ENCODE measurements at places on chromosomes 5 and 9.
A peak's percentile ranks its signal among the peaks of the same experiment; 100 is the strongest.

DNA sequence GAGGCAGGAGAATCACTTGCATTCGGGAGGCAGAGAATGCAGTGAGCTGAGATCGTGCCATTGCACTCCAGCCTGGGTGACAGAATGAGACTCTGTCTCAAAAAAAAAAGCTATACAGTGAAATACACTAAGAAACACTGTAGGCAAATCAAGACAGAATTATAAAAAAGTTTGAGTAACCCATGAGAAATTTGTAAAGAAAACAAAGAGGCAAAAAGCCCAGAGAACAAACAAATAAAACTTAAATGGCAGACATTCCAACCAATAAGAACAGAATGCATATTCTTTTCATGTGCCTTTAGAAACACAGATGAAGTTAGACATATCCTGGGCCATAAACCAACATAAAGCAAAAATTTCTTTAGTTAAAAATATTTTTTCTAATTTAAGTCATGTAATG lies 30.6 kb downstream of the ZNF169 start:
- no peak for DNase-seq

DNA sequence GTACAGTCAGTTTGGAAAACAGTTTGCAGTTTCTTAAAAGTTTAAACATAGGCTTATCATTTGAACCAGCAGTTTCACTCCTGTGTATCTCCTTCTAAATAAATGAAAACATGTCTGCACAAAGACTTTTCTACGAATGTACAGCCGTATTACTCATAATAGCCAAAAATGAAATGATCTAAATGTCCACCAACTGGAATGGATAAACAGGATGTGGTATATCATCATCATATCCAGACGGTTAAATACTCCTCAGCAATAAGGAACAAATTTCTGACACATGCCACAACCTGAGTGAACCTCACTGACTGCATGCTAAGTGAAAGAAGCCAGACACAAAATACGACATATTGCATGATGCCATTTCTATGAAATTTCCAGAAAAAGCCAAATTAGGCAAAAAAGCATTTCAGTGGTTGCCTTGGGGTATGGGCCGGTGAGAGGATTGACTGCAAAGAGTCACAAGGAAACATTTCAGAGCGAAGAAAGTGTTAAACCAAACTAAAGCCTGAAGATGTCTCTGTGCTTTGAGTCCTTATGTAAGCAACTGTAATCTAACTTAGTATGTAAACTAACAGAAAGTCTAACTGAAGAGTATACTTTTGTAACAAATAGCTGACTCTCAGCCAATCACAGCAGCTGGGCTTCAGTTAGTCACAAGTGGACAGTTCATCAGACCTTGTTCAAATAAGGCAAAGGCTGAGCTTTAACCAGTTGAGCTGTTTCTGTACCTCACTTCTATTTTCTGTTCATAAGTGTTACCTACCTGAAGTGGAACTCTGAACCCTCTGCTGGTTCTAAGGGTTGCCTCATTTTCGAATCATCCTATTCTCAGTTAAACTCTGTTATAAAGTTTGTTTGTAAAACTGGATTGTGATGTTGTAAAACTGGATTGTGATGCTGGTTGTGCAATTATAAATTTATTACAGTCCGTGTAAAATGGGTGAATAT lies 65.2 kb downstream of the TRIO start:
- DNase-seq = peak; percentile 92

DNA sequence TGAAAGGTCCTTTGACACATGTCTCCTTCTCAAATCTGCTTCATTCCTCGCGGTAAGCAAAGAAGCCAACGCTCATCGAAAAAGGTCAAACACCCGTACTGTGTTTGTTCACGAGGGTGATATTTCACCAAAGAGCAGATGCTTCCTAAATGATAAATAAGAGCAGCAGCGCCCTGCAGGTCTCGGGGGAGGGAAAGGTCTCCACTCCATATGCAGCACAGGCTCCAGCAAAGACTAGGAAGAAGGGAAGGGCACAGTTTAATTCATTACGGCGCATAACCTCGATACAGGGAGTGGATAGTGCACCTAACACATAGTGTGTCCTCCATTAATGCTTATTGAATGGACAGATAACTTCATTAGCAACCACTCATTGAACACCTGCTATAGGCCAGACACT lies 593.3 kb downstream of the CDK5RAP2 start:
- no peak for DNase-seq

DNA sequence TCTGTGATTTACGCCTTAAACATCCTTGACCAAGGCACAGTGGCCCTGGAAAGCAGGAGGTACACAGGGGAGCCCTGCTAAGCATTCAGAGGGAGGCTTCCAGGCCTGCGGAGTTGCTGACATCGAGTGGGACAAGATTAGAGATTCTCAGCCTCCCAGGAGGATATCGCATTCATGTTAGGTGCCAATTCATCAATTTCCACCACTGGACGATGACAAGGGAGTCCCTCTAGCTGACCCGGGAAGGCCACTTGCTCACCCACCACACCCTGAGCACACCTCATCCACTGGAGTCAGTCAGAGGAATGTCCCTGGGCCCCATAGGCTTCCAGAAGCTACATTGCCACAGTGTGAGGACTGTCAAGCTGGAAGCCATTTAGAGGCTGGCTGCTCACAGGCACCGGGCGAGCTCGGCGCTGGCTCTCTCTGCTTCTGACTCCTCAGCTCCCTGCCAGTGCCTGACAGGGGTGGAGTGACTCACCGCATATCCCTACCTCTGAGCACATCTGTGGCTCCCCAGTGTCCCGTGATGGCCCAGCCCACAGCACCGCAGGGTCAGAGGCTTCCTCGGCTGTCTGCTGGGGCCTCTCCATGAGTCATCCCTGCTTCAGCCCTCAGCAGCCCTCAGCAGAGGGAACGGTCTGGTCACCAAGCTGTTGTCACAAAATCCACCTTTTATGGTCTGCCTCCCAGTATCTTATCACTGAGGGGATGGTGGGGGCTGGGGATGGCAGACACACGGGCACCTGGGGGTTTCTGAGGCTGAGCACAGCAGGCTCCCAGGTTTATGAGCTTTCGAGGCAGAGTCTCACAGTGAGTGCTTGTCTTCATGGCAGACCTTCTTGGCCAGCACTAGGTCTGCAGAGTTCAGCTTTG lies 117.5 kb downstream of the ZNF608 start:
- DNase-seq = peak; percentile 96

GRCh38 chr9:86836797-86837196 lies 110.5 kb downstream of the GAS1 start:
- no peak for DNase-seq

DNA sequence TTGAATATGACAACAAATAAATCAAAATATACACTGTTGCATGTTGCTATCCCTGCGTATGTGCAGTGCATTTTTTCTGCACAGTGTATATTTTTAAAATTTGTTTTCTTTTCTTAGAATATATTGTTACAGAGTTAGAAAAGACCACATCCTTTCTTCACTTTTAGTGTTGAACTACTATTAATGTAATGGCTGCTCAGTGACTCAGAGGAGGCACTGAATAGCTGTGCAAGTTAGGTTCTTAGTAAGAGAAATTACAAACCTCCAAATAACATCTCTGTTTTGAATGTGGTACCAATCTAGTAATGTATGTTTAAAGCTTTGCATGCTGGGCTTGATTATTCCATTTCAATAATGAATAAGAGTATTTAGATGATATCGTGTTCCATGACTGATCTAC lies 208.9 kb upstream of the PRR16 start:
- peak; percentile 18 for DNase-seq

DNA sequence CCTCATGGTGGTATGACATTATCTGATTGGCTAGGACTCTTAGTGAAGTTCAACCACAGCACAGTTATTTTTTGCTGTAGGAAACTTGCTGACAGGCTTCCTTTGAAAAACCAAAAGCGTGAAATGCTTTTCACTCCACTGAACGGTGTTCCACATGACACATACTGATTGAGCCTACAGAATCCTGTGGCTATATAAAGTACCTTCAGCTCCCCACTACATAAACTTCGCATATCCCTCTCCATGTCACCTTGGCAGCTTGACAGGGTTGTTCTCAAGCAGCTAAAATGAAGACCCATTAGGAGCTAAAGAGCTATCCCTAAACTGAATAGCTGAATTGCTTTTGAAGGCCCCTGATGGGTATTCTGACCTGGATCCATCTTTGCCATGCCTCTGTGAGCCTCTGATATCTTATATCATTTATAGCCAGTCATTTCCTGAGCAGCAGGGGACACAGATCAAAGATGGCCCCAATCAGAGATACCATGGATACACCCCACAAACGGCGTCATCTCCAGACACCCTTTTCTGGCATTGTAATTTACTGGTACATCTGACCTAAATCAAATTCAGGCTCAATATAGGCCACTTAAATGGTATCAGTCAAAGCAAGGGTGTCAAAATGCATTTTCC lies 91.5 kb downstream of the APBA1 start:
- peak; percentile 70 for DNase-seq

GRCh38 chr5:151706906-151707305 lies 20.2 kb upstream of the SPARC start:
- peak; percentile 69 for DNase-seq

DNA sequence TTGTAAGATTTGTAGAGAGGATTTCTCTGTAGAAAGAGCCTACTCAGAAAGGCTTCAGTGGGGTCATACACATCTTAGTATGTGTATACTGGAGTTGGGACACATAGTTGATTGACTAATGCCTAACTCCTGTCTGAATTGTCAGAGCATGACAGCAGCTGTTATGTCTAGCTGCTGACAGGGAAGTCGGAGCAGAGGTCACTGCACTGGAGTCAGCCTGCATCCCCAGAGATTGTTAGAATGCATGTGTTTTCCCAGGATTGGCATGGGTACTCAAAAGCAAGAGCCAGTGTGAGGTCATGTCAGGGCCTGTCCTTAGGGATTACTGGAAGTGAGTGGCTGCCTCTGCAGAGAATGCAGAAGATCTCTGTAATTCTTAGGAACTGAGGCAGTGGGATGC lies 82.7 kb downstream of the ITGA1 start:
- DNase-seq = peak; percentile 52

- no peak for DNase-seq
Measured at GRCh38 chr9:69054989-69055388, 19.4 kb downstream of the FXN start.

DNA sequence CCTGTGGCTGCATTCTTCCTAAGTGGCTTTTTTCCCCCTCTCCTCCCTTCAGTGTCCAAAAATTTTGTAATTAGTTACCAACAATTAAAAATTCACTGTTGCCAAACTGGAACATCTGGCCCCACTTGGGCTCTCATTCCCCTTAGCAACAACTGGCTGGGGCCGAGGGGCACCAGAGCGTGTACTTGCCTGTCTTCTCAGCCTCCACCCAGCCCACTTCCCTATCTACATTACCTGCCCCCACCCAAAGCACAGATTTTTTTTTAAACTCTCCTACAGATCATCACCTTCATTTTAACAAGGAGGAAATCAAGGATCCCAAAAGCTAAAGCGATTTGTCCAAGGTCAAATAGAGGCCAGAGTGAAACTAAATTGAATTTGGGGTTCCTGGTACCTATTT lies 278.8 kb downstream of the EBF1 start:
- DNase-seq = no peak

DNA sequence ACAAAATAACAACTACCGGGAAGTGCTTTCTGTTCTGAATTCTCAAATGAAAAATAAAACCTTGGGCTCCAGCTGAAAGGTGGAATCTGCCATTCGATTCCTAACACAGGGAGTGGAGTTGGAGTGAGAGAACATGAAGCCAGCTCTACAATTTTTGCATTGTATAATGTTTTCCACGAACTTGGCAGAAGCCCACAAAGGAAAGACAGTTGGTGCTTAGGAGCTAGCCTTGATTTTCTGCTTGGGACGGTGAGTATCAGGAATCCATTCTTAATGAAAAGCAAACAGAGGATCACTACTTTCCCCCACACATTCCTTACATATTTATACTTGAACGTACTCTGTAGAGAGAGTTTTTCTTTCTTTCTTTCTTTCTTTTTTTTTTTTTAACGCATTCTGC lies 74.2 kb upstream of the FBXL7 start:
- peak; percentile 21 for DNase-seq

- peak; percentile 13 for DNase-seq
Measured at GRCh38 chr5:141914199-141914743, 9.4 kb upstream of the DELE1 start.

DNA sequence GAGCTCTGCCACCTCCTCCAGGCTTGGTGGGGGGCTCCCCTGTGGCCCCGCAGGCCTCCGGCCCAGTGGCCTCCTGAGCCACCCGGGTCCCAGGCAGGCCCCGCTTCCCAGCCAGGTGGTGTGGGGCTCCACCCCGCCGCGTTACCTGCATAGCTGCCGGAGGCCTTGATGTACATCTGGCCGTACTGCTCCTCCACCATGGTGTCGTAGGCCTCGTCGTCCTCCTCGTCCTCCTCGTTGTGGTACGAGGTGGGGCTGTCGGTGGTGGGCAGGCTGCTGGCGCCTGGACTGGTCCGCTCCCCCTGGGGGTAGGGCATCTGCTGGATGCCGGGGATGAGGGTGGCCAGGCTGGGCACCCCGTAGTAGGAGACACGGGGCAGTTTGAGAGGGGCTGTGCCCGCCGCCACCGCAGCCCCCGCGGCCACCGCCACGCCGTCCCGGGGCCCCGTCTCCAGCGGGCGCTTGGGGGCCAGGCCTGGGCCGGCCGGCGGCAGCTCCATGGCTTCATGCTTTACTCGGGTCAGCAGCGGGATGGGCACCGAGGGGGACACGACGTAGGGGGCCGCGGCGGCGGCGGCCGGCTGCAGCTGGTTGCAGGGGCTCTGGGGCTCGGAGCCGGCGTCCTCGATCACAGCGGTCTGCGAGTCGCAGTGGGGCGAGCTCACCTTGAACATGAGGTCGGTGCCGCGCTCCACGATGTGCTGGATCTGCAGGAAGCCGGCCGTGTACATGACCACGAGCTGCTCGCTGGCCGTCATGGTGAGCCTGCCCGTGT lies 45.4 kb downstream of the NACC2 start:
- DNase-seq = no peak

DNA sequence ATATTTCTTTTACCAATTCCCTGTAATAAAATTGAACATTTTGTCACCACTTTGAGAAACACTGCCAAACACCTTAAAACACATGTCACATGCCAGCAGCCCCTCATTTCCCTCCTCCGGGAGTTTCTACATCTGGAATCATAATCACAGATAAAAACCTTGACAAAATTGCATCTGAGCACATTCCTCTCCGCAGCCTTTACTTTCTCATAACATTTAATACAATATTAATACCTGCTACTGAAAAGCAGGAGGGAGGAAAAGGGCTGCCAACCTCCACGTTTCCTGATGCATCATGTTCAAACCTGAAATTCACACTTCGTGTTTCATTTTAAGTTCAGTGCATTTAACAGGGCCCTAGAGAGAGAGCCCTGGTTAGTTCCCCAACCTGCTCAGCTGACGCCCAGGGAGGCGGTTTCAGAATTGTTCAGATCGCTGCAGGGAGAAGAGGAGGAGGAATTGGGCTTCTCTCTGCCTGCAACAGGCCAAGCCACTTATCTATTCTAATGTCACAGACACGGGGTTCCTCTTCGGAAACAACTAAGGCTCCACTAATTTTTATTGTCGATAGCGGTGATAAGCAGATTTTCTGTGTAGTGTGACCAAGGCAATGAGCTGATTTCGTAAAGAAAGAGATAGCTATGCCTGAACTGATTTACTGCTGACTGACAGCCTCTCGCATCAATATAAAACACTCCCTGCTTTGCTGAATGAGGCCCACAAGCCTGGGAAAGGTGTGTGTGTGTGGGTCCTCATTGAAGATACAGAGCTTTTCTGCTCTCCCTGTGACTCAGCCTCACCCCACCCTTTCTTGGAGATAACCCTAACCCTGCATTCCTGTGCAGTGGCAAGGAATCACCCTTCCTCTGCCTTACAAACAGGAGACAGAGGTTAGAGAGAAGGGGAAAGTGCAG lies 4.9 kb upstream of the LHX2 start:
- no peak for DNase-seq

All from fibroblast of skin of right biceps (primary cell).